ENCODE measurements at places on chromosomes 4 and X.

DNA sequence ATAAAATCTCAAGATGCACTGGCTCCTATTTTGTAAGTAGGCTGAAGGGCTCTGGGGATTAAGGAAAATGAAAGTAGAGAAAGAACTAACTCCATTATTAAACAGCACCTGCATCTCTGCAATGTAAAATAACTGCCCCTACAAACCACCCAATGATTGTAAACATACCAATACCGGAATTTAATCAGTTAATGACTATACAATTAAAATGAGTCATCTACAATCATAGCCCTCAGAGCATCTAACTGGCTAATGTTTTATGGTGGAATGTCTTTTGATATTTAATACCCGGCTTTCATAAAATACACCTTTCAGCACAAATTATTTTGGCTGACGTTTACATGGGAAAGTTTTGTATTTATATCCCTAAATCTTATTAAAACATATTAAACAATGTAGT lies 142.3 kb downstream of the PAPSS1 start:
- DNase-seq = no peak

GRCh38 chr4:124104101-124104500 lies 608.4 kb downstream of the ANKRD50 start:
- DNase-seq = no peak

- no peak for DNase-seq
These were observed 35.5 kb downstream of the NWD2 start for GRCh38 chr4:37279894-37280592.

DNA sequence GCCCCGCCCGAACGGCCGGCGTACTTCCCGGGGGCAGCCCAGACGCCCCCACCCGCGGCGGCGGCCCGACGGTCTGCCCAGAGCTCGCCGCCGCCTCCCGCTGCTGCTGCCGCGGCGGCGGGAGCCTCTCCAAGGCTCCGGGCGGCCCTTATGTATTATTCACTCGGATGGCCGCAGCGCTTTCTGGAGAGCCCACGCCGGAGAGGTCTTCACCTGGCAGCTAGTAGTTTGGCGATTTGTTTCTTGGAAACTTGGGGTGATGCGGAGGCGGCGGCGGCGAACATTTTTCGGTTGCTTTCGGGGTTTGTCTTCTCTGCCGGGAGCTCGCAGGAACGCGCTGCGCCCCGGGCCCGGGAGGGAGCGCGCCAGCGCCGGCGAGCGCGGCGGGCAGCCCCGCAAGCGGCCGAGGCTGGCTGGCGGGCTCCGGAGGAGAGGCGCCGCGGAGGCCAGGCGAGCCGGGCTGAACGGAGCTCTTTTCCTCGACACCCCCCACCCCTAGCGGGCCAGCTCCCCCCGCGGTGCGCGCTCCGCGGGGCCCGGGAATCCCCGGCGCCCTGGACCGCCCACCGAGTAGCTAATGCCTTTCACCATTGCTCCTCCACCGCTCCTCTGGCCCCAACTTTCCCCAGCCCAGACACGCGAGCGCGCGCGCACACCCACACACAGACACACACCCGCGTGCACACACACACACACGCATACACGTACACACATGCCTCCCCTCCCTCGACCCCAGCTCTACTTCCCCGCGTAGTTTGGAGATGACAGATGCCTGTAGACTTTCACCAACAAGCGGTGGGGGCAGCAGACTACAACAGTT lies 113.5 kb downstream of the DHX15 start:
- peak; percentile 1 for DNase-seq

GRCh38 chrX:150692831-150693724 lies at the start of gene MTMR1:
Gene MTMR1, plus strand, starts transcription at chrX:150693396. Its CDS starts 135 bp downstream, at chrX:150693531.
- peak; percentile 17 for DNase-seq

- DNase-seq = no peak
These were observed 25.7 kb downstream of the LAS1L start for GRCh38 chrX:65508851-65509250.

DNA sequence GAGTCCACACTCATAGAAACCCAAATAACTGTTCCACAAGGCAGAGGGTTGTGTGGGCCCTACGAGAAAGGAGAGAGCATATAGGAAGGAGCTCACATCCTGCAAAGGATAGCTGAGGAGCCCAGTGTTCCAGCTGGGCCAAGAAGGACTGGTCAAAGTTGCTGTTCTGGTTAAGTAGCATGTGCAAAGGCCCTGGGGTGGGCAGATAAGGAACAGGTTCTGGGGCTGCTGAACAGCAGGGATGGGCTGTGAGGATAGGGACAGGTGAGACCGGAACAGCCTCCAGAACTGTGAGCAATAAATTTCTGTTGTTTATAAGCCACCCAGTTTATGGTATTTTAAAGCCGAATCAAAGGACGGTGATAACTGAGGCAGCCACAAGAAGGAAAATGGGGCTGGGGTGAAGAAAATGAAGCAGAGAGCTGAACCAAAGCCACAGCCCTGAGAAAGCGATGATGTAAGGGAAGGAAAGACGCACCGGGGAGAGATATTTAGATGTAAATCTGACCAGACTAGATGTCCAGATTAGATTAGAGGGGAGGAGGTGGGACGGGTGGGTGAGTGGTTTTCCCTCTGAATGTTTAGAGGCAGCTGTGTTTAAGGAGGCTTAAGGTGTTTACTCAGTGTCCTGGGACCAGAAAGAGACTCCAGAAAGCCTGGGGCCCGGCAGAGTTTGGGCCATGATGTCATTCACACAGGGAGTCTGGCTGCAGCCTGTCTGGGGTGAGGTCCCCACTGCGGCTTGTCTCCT lies 180.8 kb upstream of the BCOR start:
- DNase-seq = no peak

DNA sequence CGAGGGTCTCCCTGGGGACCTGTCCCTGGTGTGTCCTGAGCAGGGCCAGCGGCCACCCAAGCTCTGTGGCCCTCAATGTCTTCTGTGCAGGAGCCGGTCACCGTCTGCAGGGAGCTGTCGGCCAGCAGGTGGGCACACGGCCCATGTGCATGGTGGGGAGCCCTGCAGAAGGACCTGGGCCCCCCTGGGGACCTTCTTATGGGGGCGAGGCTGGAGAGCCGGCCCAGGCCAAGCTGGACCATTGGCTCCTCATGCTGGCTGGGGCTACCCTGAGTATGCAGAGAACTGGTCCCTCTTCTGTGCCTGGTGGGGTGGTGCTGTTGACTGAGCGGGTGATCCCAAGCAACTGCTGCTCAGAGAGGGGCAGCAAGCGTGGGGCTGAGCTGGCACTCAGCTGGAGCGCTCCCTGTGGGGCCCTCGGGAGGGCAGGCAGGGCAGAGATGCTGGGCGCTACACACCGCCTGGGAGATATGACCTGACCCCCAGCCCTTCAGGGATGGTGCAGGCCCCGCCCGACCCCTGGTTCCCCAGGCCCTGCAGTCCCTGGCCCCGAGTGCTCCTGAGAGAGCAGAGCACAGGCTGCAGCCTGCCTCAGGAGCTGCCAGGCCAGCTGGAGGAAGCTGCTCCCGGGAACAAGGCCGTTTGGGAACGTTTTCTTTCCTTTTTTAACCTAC lies 14.8 kb downstream of the NAT8L start:
- DNase-seq = no peak

GRCh38 chrX:153927922-153928760 lies 2.1 kb upstream of the ARHGAP4 start:
- DNase-seq = peak; percentile 92

- no peak for DNase-seq
These were observed 638.0 kb upstream of the FRG1 start for GRCh38 chr4:189302719-189303118.

- DNase-seq = no peak
These were observed 456.4 kb downstream of the DACH2 start for GRCh38 chrX:86604607-86605006.

GRCh38 chr4:38319456-38320342 lies 344.3 kb upstream of the KLF3 start:
- peak; percentile 97 for DNase-seq

- no peak for DNase-seq
These were observed 4.9 kb downstream of the CXCL6 start for GRCh38 chr4:73841243-73841925.

DNA sequence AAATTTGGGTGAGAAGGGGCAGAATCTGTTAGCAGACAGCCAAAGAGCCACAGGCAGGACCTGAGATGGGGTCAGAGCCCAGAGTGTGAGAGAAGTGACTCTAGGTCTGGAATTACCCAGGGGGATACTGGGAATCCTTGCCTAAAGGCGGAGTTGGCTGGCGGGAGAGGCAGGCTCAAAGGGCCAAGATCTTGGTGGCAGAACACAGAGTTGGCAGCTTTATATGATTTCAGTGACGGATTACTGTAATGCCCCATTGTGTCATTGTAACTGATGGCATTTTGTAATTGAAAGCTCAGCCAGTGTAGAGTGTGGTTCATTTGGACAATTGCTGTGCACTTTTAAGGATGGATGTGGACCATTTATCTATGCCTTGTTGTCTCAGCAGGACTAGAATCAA lies 77.3 kb downstream of the SMIM20 start:
- DNase-seq = no peak

GRCh38 chrX:915427-916229 lies 285.0 kb downstream of the SHOX start:
- no peak for DNase-seq

GRCh38 chr4:22241415-22241814 lies 274.5 kb downstream of the ADGRA3 start:
- DNase-seq = no peak

DNA sequence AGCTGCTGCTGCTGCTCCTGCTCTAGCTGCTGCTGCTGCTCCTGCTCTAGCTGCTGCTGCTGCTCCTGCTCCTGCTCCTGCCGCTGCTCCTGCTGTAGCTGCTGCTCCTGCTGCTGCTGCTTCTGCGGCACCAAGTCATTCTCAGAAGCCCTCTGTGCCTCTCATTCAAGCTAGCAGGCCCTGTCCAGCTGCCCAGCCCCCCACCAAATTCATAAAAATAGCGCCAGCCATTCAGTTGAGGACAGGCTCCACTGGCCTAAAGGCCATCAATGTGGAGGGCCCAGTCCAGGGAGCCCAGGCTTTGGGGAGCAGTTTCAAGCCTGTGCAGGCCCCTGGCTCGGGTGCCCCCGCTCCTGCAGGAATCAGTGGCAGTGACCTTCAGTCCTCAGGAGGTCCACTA lies 3.9 kb downstream of the SUPT20HL1 start:
- DNase-seq = no peak

GRCh38 chr4:57037982-57038604 lies 59.4 kb downstream of the POLR2B start:
- no peak for DNase-seq

- no peak for DNase-seq
These were observed 124.2 kb upstream of the EOLA2 start for GRCh38 chrX:150062292-150063137.

- no peak for DNase-seq
These were observed 1888.3 kb upstream of the PCDH7 start for GRCh38 chr4:28831867-28832266.

- DNase-seq = no peak
These were observed 84.2 kb upstream of the NRK start for GRCh38 chrX:105738162-105738561.

- no peak for DNase-seq
These were observed 38.1 kb upstream of the ANXA3 start for GRCh38 chr4:78513411-78513975.

DNA sequence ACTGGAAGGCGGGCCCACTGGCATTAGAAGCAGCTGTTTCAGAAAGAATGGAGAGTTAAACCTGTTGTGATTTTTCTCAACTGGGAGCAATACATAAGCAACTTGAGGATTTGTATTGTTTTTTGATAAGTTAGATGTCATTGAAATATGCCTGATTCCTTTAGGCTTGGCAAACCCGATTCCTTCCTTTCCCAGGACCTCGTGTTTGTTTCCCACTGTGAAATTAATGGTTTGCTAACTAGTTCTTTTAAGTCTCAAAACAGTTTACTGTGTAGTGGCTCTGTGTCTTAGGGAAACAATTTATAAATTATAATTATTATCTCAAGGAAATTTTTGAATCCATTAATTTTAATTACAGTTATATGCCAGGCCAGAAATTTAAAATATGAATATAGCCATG lies 218.0 kb downstream of the DCTD start:
- DNase-seq = no peak

GRCh38 chr4:147965873-147966272 lies 234.0 kb downstream of the ARHGAP10 start:
- DNase-seq = no peak

DNA sequence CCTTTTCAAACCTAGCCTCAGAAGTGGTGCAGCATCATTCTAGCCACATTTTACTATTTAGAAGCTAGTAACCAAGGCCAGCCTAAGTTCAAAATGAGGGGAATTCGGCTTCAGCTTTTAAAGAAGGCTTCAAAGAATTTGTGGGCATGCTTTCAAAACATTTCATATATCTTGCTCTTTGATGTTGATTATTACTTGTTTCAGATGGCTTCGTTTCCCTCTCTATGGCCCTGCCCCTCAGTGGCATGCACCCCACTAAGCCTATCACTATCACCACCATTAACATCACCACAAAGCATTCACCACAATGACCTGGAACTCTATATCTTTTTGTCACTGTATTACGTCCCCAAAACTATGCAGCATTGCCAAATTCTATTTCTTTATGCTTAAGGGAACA lies 51.2 kb upstream of the FAM47B start:
- DNase-seq = no peak

GRCh38 chr4:164956766-164957643 lies 20.5 kb downstream of the TRIM61 start:
- peak; percentile 46 for DNase-seq

- no peak for DNase-seq
These were observed 198.6 kb downstream of the ARHGAP24 start for GRCh38 chr4:85673540-85673939.

- DNase-seq = no peak
These were observed 52.1 kb upstream of the CDKN2AIP start for GRCh38 chr4:183392377-183392776.

DNA sequence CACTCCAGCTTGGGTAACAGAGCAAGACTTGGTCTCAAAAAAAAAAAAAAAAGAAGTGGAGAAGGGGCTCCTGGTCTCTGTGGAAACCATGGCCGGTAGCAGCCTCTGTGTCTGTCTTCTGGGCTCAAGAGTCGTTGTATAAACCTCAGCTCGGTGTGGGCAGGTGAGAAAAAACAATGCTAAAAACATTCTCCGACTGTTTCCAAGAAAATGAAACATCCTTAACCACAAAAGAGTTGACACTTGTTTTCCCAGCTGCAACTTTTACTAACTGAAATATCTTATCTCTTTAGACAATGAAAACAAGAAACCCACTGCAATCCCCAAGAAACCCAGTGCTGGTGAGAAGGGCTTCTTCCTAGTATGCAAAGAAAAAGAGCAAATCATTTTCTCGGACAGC lies 26.2 kb downstream of the CD99 start:
- DNase-seq = no peak

GRCh38 chrX:104172121-104172520 lies 5.9 kb downstream of the FAM199X start:
- DNase-seq = no peak

DNA sequence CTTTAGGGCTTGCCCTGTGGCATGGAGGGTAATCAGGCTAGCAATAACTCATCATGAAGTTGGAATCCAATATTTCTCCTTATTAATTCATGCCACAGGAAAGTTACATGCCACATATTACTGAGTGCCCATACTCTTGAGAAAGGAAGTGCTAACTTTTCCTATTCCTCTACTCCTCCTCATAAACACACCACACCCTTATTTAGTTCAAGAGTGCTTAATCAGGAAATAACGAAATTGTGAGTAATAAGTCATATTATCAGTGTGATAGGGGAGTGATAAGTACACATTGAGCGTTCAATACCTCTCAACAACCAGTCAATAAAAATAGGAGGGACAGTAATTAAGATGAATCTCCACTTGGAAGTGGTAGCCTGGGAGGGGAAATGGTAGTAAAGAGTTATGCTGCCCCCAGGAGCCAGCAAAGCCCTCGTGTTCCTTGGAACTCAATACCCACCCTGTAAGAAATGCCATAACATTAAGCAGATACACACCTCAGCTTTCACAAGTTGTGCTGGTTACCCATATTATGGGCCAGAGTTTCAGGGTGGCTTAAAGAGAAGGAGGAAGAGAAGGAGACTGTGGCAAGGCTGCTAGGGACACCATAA lies 410.0 kb upstream of the NR3C2 start:
- no peak for DNase-seq

Data from stimulated activated CD8-positive, alpha-beta memory T cell treated with anti-CD3 and anti-CD28 coated beads, Interleukin-4, amount 100 ng/mL, for 4 hours (primary cell).